ENCODE measurements at places on chromosomes 6 and 20. TPM values are rescaled to one million over a fixed set of nuclear protein-coding genes. Genes with fewer than 3 reads are reported as not detected.
A peak's percentile ranks its signal among the peaks of the same experiment; 100 is the strongest.

DNA sequence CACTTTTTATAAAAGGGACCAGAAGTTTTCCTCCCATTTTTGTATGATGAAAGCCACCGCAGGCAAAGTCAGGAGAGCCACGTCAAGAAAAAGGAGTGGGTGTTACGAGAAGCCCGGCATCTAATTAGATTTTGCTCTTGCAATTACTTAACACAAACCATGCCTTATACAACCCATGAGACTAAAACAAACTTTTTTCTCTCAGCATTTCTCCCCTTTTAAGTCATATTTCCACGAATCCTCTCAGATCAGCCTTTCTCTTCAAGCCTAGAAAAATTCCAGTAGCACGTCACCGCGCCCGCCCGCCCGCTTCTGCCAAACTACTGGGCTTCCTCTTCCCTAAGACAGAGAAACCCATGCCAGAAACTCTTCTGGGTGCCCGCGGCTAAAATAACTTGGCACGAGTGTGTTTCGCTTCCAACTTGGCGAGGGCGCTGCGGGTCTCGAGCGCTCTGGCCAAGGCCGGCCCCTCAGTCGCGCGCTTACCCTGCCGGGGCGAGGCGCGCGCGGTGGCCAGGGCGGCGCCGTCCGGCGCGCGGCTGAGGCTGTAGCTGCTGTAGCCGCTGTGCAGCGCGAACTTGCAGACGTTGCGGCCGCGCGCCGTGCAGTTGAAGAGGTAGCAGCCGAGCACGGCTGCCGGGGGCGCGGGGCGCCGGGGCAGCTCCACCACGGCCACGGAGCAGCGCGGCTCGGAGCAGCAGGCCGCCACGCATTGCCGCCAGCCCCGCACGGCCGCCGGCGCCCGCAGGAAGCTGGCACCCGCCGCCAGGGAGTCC lies 1.0 kb downstream of the LRP11 start:
- H3K27me3 ChIP-seq = no peaks in the 10 kb centered on the region
- H3K27ac ChIP-seq = peak overlapping the region; percentile 72
- peak; percentile 74 for DNase-seq
- peaks cover 40% of the 10 kb centered on the region for H3K4me1 ChIP-seq
- peak overlapping the region; percentile 91 for H3K4me3 ChIP-seq

DNA sequence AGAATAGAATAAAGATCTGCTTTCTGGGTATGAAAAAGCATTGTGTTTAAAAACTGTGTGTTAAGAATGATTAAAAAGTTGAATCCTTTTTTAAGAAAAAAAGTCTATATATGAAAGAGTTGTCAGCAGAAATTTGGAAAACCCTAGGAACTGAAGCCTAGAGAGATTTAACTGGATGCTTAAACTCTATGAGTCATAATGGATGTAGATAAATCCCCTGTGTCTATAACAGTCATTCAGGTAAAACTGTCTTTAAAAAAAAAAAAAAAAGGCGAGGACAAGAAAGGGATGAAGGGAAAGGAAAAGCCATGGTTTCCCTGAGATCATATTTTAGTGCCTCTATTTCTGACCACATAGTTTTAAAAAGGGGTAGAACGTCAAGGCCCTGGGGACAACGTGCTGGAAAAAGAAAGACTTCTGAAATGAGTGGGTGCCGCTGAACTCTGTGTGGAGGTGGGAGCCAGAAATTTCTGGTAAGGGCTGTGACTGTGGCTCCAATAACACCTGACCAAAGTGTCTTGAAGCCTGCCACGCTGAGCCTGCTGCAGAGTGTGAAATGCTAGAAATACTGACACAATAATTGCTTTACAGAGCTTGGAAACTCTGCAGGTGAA lies 302.6 kb upstream of the ARID1B start:
- no peaks in the 10 kb centered on the region for H3K27me3 ChIP-seq
- DNase-seq = no peak
- H3K4me3 ChIP-seq = no peak overlapping the region
- H3K4me1 ChIP-seq = no peaks in the 10 kb centered on the region

DNA sequence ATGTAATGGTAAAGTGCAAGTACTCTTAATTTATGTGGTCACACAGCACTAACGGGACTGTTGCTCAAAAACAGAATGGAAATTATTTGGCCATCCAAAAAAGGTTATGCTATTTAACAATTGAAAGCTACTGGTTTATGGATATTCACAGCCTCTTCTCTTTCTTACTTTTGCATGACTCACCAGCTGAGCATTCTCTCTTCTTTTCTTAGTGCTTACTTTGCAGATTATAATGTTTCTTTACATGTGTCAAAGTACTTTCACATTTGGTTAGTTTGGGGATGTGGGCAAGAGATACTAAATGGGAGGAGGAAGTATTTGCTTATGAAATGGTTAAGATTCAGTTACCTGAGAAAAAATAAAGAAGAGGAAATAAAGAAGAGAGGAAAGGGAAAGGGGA lies 610.5 kb downstream of the HTR1B start:
- no peak overlapping the region for H3K4me3 ChIP-seq
- H3K4me1 ChIP-seq = no peaks in the 10 kb centered on the region
- no peaks in the 10 kb centered on the region for H3K36me3 ChIP-seq
- peak; percentile 35 for DNase-seq
- no peaks in the 10 kb centered on the region for H3K27me3 ChIP-seq

DNA sequence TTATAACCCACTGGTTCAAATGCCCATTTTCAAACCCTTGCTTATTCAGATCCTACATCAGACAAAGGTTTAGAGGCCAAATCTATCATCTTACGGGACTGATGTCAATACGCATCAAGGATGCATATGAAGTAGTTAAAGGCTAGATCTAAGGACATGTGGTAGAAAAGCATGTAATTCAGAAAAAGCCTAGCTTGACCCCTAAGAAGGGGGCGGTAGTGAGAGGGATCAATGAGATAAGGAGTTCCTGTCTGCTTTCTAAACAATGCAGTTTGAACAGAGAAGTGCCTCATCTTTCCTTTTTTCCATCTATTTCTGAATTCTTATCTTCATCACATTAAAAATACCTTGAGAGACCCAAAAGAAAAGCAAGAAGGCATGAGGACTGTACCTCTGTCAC lies 237.7 kb downstream of the ARHGAP18 start:
- H3K27me3 ChIP-seq = no peaks in the 10 kb centered on the region
- H3K36me3 ChIP-seq = no peaks in the 10 kb centered on the region
- no peaks in the 10 kb centered on the region for H3K4me1 ChIP-seq
- no peak overlapping the region for H3K4me3 ChIP-seq

DNA sequence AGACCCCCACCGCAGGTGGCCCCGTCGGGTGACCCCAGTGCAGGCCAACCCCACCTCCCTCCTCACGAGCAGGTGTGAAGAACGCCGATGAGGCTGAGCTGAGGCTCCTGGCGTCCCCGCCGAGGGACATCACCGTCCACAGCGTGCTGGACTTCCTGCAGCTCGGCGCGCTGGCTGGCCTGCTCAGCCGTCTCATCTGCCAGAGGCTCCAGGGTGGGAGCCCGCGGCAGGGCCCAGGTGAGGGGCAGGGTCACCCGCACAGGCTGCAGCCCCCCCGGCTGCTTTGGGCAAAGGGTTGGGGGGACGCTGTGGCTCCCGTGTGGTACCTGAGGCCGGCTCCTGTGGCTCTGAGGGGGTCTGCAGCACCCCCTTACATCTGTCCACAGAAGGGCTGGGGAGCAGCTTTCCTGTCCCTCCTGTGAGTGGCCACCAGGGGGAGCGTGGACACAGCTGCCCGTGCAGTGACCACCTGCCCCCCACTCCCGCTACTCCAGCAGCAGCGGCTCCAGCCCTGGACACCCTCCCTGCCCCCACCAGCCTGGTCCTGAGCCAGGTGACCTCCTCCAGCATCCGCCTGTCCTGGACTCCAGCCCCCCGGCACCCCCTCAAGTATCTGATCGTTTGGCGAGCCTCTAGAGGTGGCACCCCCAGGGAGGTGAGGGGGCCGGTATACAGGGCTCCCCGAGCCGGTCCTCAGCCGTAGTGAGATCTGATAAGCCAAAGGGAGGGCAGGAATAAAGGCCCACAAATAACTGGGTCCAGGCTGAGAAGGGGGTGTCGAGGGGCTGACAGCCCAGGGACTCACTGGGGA lies 16.5 kb downstream of the COL20A1 start:
- H3K4me3 ChIP-seq = no peak overlapping the region
- H3K27ac ChIP-seq = no peak overlapping the region
- peak; percentile 19 for DNase-seq
- H3K4me1 ChIP-seq = no peaks in the 10 kb centered on the region
- H3K27me3 ChIP-seq = no peaks in the 10 kb centered on the region

HLA-DQA2 gene
- not detected for polyA plus RNA-seq

EYA4 gene
- polyA plus RNA-seq = not detected

C20orf204 gene
- polyA plus RNA-seq = 4.5 TPM

DEFB118 gene
- polyA plus RNA-seq = not detected

SALL4 gene
- polyA plus RNA-seq = 1.3 TPM

Data from endothelial cell of umbilical vein (primary cell).